Chondrocyte (in vitro differentiated cells): ENCODE measurements at places on chromosomes 5 and 9. TPM values are rescaled to one million over a fixed set of nuclear protein-coding genes. Genes with fewer than 3 reads are reported as not detected.

DNA sequence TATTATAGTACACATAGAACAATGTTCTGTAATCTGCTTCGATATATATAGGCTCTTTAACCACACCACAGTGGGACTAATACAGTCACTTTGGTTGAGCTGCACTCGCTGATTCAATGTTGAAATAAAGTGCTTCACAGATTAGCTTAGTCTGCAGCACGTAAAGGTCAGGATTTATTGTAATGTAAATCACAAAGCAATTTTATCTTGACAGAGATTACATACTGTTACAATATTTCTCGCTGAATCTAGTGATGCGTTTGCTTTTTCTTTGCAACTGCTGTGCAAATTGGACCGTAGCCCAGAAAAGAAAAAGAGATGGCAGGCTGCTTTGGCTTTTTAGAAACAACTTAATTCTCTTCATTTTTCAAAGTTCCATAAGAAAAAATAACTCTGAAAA lies 52.9 kb downstream of the CETN3 start:
- DNase-seq = no peak
- H3K36me3 ChIP-seq = no peaks in the 10 kb centered on the region
- no peak overlapping the region for H3K27ac ChIP-seq
- H3K4me1 ChIP-seq = no peaks in the 10 kb centered on the region

DNA sequence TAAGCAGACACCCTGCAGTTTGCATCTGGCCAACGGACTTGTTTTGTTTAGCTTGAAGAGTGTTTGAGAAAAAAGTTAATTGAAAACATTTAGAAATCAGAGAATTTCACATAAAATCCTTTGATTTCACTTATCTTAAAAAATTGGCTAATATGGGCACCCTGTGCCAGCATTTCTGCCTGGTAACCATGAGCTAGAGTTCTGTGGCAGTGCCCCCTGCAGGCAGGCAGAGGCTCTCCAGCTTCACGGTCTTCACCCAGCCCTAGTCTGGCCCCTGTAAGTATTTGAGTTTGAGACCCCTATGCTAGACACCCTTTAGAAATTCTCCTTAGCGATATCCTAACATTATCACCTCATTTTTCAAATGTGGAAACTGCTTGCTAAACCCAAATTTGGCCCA lies 18.8 kb upstream of the FANCC start:
- H3K27ac ChIP-seq = no peak overlapping the region
- H3K27me3 ChIP-seq = no peaks in the 10 kb centered on the region
- no peaks in the 10 kb centered on the region for H3K4me1 ChIP-seq
- no peak for DNase-seq

GRCh38 chr9:125829743-125830142 lies 82.6 kb downstream of the PBX3 start:
- H3K4me1 ChIP-seq = peaks cover 7% of the 10 kb centered on the region
- no peaks in the 10 kb centered on the region for H3K36me3 ChIP-seq
- H3K27ac ChIP-seq = no peak overlapping the region
- H3K4me3 ChIP-seq = peak overlapping the region; percentile 44
- DNase-seq = no peak

- no peak overlapping the region for H3K27ac ChIP-seq
- peaks cover 2% of the 10 kb centered on the region for H3K27me3 ChIP-seq
- no peak for DNase-seq
- no peaks in the 10 kb centered on the region for H3K36me3 ChIP-seq
These were observed 282.0 kb downstream of the DMRT2 start for GRCh38 chr9:1332156-1332555.

- H3K27me3 ChIP-seq = peaks cover 6% of the 10 kb centered on the region
- H3K27ac ChIP-seq = no peak overlapping the region
- no peak overlapping the region for H3K4me3 ChIP-seq
- no peak for DNase-seq
These were observed 143.1 kb upstream of the RANBP3L start for GRCh38 chr5:36444582-36445418.

DNA sequence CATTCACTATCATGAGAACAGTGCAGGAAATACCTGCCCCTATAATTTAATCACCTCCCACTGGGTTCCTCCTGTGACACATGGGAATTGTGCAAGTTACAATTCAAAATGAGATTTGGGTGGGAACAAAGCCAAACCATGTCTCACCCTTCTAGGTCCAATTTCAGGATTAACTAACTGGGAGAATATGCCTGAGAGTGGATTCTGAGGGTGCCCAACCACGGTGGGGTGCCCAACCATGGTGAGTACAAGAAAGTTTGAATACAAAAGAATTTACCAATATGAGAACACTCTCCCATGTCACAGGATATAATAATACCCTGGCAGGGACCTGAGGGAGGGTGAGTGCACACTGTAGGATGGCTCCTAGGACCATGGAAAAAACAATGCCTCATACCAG lies 17.2 kb upstream of the GDA start:
- H3K27me3 ChIP-seq = no peaks in the 10 kb centered on the region
- no peaks in the 10 kb centered on the region for H3K36me3 ChIP-seq
- H3K4me1 ChIP-seq = no peaks in the 10 kb centered on the region
- no peak overlapping the region for H3K27ac ChIP-seq
- DNase-seq = no peak
- H3K4me3 ChIP-seq = no peak overlapping the region

Gene APC
- 43.9 to 48.7 TPM (median 46.8 TPM) in 3 replicates for total RNA-seq

- H3K27me3 ChIP-seq = no peaks in the 10 kb centered on the region
- H3K4me3 ChIP-seq = no peak overlapping the region
- H3K36me3 ChIP-seq = peaks cover under 1% of the 10 kb centered on the region
- peaks cover 45% of the 10 kb centered on the region for H3K4me1 ChIP-seq
These were observed 71.3 kb downstream of the GLIS3 start for GRCh38 chr9:4228606-4229005.

Gene OR2V2
- not detected in 3 replicates for total RNA-seq

DNA sequence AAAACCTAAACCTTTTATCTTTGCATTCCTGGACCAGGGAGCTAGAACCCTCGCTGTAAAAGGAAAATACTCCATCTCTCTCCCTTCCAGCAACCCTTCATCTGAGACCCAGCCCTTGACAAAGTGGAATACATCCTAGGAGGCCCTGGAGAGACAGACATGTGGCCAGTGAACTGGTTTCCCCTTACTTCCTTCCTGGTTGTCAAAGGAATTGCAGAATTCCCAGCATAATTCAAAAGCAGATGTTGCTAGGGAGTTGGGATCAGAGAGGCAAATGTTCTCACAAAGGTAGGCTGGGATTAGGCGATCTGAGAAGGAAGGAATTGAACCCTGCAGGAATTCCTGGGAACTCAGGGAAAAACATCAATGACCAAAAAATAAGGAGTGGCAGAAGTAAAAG lies 80.9 kb downstream of the MARCHF3 start:
- H3K27me3 ChIP-seq = no peaks in the 10 kb centered on the region
- H3K4me1 ChIP-seq = peaks cover 6% of the 10 kb centered on the region
- H3K27ac ChIP-seq = no peak overlapping the region
- DNase-seq = no peak

DNA sequence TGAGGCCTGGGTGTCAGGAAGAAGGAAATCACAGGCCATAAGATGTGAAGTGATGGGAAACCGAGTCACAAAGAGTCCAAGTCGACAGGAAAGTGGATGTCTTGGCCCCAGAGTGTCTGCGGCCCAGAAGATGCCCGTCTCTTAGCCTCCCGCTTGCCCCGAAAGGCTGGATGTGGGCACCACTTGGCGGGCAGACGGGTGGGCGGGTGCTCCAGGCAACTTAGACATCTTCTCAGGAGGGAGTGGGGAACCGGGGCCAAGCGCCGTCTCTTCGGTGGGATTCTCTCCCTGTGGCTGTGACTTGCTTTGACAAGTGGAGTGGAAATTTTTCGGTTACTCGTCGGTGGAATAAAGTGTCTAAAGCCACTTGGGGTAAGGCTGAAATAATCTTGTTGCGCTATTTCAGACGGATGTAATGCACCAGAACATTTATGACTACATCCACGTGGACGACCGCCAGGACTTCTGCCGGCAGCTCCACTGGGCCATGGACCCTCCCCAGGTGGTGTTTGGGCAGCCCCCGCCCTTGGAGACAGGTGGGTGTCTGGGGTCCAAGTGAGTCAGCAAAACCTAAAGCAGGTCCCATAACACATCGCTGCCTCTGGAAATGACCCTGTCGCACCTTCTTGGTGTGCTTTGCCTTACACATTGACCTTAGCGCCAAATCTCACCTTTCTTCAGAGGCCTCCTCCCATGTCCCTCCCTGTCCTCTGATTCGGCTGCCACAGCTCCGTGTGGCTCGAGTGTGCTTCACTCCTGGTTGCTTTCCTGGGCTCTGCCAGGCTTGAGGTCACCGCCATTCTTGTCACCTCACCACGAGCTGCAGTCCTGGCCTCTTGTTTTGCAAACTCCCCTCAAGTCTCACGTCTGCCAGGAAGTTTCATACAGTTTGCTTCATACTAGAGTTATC lies 20.4 kb upstream of the EXOC3 start:
- peak; percentile 68 for DNase-seq
- H3K27ac ChIP-seq = no peak overlapping the region
- H3K36me3 ChIP-seq = peaks cover 2% of the 10 kb centered on the region
- no peak overlapping the region for H3K4me3 ChIP-seq

Gene HRH2
- 0.27 to 0.38 TPM (median 0.30 TPM) in 3 replicates for total RNA-seq

Gene RNF180
- 5.8 to 6.4 TPM (median 6.1 TPM) in 3 replicates for total RNA-seq

DNA sequence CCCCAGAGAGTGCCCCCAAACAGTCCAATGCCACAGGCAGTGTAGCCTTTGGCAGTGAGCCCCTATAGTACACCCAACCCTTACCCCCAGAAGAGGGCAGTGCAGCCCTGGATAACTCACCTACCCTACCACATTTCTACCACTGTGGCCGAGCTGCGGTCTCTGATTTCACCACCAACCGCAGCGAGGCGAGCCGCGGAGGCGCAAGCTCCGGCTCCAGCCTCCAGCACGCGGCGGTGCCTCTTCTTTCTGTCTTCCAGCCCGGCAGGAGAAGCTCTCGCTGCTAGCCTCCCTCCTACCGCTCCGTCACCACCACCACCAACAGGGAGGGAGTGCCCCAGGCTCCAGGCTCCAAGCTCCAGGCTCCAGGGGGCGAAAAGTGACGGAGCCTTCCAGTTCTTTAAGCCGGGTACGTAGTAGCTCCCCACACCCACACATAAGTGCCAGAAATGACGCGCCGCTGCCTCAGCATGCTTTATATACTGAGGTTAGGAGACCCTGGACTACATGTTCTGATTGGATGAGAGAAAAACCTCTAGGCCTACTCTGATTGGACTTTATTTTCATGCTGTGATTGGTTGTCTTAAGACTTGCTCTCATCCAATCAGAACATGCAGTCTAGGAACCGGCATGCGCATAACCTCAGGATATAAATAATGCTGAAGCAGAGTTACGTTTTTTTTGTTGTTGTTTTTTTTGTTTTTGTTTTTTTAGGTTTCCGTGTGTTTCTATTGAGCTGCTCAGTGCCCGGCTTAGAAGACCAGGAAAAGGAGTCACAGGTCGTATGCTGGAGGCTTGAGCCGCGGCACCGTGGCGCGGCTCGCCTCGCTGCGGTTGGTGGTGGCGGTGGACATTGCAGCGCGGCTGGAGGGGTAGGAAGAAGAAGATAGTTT lies at the start of gene PCAT7:
Gene PCAT7 (plus strand): TSS at position 645 of the 893 bp plus-strand sequence.
- H3K36me3 ChIP-seq = peaks cover 8% of the 10 kb centered on the region
- H3K27me3 ChIP-seq = no peaks in the 10 kb centered on the region
- H3K4me1 ChIP-seq = no peaks in the 10 kb centered on the region
- DNase-seq = no peak
- H3K4me3 ChIP-seq = no peak within 1 kb of the TSS

- DNase-seq = no peak
- peaks cover 3% of the 10 kb centered on the region for H3K4me1 ChIP-seq
- no peaks in the 10 kb centered on the region for H3K36me3 ChIP-seq
- H3K27ac ChIP-seq = no peak overlapping the region
- no peak overlapping the region for H3K4me3 ChIP-seq
These were observed 452.4 kb upstream of the WWC1 start for GRCh38 chr5:167839065-167839464.

- H3K4me1 ChIP-seq = no peaks in the 10 kb centered on the region
- DNase-seq = no peak
- H3K27ac ChIP-seq = no peak overlapping the region
- H3K36me3 ChIP-seq = no peaks in the 10 kb centered on the region
- no peak overlapping the region for H3K4me3 ChIP-seq
- no peaks in the 10 kb centered on the region for H3K27me3 ChIP-seq
These were observed 742 bp upstream of the LECT2 start for GRCh38 chr5:135955525-135955924.

Gene PCDHB13
- total RNA-seq = 2.4 to 2.9 TPM (median 2.9 TPM) in 3 replicates

- DNase-seq = no peak
- H3K4me3 ChIP-seq = no peak overlapping the region
- no peak overlapping the region for H3K27ac ChIP-seq
These were observed 82.6 kb upstream of the ADAMTS19 start for GRCh38 chr5:129377504-129377903.

DNA sequence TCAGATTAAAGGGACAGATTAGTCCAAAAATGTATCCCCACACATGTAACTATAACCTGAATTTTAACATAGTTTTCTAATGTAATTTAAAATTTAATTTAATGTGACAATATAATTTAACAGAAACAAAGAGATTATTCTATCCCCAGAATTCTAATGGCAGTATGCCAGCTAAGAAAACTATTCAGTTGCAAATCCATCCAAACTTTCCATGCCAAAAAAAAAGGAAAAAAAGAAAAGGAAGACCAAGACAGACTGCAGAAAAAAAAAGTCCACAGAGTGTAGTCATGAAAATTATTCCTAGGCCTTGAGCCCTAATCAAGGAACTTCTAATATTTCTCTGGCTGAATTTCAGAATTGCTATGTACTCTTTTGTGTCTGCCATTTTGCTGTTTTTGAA lies 217.6 kb downstream of the CDH18 start:
- peaks cover 3% of the 10 kb centered on the region for H3K27me3 ChIP-seq
- no peak overlapping the region for H3K4me3 ChIP-seq
- H3K36me3 ChIP-seq = no peaks in the 10 kb centered on the region
- H3K4me1 ChIP-seq = no peaks in the 10 kb centered on the region
- H3K27ac ChIP-seq = no peak overlapping the region
